ENCODE measurements at places on chromosomes 1 and 21.

GRCh38 chr1:110207831-110208230, 2.3 kb upstream of the KCNC4 start:
- peak; percentile 93 for DNase-seq

DNA sequence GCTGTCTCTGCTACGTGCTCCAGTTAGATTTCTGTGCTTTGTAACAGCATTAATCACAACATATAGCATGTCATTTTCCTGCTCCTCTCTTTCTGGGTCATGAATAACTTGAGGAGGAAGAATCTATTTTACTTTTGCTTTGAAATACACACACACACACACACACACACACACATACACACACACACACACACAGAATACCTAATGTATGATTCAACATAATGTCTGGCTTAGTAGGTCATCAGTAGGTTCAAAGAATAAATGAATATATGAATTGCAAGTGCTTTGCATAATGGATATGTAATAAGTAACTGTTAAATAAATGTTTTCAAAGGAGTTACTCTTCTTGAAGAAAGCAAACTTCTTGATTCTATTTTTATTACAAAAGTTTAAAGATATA, 249.0 kb downstream of the PDE4B start:
- DNase-seq: no peak

GRCh38 chr1:53617382-53617781, 121.6 kb downstream of the GLIS1 start:
- no peak for DNase-seq

GRCh38 chr1:198805498-198806151, 166.8 kb downstream of the PTPRC start:
- no peak for DNase-seq

DNA sequence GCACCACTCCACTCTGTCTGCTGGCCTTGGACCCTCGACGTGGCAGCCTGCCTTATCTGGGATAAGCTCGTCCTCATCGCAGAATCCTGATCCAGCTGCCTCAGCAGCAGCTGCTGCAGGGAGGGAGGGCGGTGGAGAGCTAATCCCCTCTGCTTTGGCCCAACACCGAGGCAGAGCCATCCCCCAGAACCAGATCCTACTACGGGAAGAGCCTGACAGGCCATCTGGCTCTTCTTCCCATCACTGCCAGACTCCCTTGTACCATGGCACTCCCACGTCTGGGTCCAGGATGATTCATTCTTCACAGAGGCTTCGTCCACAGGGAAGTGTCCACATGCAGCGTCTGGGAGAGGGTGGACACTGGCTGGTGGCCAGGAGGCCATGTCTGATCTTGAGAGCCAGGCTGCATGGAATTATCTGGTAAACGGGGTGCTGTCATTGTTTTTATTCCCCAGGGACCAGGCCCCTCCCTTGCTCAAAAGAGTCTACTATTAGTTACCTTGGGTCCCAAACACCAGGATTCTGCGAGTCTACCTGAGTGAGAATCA, 14.6 kb upstream of the PKP1 start:
- DNase-seq: peak; percentile 75

DNA sequence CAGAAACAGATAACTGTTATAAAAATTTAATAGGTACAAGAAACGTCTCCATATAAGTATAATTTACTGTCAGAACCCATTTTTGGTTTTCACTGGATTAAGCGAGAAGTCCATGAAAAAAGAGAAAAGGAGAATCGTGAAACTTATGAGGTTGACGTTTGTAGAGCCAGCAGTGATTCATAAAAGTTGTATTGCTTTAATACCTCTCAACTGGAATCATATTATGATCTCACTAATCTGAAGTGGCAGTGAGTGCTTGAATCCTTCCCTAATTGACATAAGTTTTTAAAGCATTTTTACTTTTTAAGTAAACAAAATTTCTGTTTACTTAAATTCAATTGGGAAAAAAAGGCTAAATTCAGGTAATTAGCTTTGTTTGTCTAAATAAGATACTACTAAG, 315.3 kb downstream of the TPR start:
- no peak for DNase-seq

GRCh38 chr1:32361308-32361673, 994 bp downstream of the FAM229A start:
- no peak for DNase-seq

GRCh38 chr1:29315262-29315661, 78.9 kb downstream of the PTPRU start:
- no peak for DNase-seq

DNA sequence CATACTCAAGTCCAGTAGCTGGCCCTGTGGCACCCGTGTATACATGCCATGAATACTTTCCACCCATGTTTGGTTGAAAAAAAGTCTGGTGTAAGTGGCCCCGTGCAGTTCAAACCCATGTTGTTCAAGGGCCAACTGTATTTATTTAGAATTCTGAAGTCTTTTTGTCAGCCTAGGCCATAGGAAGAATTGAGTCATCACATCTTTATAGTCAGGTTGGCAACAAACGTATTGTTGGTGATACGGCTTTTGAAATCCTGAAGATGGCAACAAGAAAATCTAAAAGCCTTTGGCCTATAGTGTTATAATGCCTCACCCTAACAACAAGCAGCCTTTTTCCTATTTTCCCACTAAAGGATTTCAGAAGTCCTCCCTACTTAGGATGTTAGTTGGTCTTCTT, 363.6 kb downstream of the PLPP3 start:
- no peak for DNase-seq

- no peak for DNase-seq
Measured at GRCh38 chr1:200369706-200370105, 40.1 kb downstream of the ZNF281 start.

DNA sequence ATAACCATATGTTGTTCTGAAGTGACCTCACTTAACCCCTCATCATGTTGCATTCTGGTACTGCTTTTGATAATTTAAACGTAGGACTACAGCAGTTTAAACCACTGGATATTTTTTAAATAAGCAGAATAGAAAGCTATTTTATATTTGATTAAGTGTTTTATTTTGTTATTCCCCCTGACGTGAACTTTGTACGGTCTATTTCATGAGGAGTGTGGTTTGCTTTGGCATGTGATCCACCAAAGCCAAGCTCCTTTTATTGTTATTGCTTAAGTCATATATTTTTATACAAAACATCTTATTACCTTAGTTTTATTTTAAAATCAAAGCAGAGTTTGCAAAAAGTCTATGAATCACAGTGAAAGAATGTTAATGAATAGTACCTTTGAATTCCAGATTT, 101.4 kb upstream of the L1TD1 start:
- no peak for DNase-seq

DNA sequence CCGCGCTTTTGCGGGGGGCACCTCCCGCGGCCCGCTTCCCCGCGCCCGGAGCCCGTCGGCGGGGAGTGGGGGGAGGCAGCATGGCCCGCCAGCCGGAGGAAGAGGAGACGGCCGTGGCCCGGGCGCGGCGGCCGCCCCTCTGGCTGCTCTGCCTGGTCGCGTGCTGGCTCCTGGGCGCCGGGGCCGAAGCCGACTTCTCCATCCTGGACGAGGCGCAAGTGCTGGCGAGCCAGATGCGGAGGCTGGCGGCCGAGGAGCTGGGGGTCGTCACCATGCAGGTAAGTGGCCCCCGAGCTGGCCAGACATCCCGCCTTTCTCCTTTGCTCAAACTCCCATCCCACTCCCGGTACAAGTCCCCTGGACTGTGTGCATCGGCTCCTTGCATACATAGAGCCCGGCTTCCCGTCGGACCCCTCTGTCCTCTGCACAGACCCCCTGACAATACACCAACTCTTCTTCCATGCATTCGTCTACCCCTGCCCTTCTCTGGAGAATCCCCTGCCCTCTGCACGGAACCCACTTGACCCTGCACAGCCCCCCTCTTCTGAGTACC, 812 bp downstream of the CACHD1 start:
- DNase-seq: peak; percentile 83

- peak; percentile 44 for DNase-seq
Measured at GRCh38 chr1:53430261-53430660, 28.9 kb upstream of the DMRTB1 start.

GRCh38 chr1:41501581-41501980, 17.1 kb upstream of the EDN2 start:
- DNase-seq: no peak

DNA sequence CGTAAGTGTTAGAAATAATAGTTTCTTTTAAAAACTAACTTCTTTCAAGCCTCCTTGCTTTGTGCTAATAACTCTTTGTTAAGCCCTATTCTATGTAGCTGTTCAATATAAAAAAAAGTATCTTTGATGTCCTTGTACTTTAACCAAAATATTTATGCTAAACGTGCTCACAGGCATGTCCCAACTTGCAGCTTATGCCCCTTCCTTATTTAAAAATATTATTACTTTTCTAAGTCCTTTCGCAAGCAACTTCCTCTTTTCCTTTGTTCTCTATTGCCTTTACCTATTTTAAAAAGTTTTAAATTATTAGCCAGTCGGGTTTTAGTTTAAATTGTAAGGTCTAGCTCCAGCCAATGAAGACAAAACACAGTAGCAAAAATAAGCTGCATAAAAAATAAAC, 43.4 kb upstream of the NBPF3 start:
- DNase-seq: no peak

GRCh38 chr1:39995973-39996393, 41.0 kb downstream of the MFSD2A start:
- DNase-seq: no peak

DNA sequence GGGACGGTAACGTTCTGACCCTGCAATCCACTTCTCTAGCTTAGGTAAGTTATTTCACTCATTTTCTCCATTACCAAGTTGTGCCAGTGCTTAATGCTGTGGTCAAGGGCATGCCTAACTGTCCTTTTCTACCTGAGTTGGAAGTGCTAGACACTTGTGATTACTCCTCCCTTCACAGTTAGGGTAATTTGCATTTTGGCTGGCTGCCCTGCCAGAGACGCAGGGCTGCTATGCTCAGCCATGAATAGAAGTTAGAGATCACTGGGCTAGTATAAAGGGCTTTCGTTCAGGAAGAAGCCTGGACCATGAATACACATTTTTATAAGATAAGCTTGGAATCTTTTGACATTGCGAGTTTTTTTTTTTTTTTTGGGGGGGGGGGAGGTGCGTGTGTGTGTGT, 633.2 kb upstream of the NEGR1 start:
- no peak for DNase-seq

DNA sequence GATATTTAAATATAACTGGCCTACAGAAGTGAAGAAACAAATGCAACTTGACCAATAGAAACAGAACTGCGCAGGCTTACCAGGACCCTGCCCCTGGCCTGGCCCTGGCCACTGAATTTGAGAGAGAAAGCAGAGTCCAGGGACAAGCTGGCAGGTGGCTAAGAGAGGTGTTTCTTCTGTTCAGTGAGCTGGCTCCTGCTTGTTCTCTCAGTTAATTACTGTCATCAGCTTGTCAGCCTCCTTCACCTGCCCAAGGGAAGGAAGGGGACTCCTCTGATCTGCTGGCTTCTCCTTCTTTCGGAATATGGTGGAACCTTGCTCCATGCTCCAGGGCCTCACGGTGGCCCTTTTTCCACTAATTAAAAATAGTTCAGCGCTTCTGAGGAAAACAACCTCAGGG, 388.4 kb downstream of the DISC1 start:
- no peak for DNase-seq

- no peak for DNase-seq
Measured at GRCh38 chr1:157154940-157155514, 16.8 kb upstream of the ETV3 start.

- peak; percentile 99 for DNase-seq
Measured at GRCh38 chr1:153990468-153991150, at the start of gene RPS27. Gene RPS27, plus strand, starts transcription at chr1:153990762. Its CDS starts 35 bp downstream, at chr1:153990797.

DNA sequence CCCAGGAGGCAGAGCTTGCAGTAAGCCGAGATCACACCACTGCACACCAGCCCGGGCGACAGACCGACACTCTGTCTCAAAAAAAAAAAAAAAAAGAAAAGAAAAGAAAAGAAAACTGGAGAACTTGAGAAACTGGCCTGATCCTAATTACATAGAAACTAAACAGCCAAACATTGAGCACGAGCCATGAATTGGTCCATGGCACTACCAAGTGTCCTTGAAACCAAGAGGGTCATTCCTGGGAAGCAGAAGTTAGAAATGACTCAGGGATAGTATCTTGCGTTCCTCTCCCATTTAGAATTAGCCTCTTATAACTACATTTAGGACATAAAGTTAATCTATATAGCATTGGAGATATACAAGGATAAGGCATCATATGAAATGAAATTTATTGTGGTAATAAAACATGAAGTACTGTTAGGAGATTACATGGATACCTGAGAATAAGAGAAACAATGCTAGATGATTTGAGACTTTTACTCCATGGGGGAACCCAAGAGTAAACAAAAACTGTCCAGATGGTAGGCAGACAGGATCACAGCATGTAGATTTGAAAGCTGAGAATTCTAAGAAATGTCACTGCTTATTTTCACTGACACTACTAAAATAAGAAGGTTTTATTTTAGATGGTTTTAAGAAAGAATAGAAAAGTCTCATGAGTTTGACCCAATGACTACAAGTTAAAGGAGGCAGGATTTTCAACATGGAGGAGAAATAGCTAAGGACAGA, 39.5 kb upstream of the CPLANE2 start:
- DNase-seq: no peak

DNA sequence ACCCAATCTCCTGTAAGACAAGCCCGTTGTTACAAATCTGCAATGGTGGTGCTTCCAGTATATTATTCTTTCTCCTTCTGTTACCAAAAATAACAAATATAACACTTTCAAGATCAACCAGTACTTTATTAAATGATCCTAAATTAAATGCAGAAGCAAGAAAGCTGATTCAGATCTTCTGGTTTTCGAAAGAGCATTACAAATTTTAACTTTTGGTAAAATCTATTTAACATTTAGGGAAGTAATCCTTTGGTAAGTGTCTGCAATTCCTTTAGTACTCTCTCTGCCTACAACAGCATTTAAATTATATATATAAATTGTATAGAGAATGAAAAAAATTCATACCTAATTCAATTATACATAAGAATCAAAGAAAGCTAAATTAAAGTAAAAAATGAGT, 198.6 kb upstream of the HMCN1 start:
- DNase-seq: no peak

- DNase-seq: no peak
Measured at GRCh38 chr1:202143011-202143767, 1.3 kb downstream of the ARL8A start.

DNA sequence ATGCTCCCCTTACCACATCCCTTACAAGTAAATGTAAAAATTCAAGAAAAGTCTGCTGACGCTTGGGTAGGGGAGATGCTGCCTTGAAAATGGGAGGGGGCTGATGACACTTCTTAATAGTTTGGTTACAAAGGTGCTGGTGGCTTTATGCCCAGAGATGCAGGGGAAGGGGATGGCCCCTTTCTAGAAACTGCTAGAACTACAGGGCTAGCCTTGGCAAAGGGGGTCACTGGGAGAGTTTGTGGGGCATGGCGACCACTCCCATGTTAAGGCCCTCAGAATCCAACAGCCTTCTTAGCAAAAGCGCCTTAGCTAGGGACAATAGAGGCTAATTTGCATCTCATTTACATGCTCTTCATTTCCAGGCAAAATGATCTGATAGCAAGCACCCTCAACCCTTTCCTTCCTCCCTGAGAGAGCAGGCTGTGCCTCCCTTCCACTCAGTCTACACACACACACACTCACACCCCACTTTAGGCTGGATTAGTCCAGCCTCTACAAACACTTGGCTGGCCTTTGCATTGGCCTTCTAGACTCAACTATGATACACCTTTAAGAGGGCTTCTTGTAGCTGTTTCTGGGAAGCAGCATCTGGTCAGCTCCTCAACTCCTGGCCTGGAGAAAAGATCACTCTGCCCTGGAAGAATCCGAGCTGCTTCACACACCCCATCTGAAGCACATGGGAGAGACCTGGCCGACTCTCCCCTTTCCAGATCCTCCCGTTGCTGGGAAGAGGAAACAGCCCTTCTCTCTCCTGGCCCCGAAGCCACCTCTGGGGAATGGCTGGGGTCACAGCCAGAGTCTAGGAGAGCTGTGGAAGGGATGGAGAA, 1.7 kb downstream of the SEMA6C start:
- DNase-seq: peak; percentile 52

- DNase-seq: no peak
Measured at GRCh38 chr1:94808669-94809068, 11.5 kb upstream of the SLC44A3 start.

All from eye (tissue), 1 donor.